AG20443 (cell line): ENCODE measurements at places on chromosomes 3 and 15.

DNA sequence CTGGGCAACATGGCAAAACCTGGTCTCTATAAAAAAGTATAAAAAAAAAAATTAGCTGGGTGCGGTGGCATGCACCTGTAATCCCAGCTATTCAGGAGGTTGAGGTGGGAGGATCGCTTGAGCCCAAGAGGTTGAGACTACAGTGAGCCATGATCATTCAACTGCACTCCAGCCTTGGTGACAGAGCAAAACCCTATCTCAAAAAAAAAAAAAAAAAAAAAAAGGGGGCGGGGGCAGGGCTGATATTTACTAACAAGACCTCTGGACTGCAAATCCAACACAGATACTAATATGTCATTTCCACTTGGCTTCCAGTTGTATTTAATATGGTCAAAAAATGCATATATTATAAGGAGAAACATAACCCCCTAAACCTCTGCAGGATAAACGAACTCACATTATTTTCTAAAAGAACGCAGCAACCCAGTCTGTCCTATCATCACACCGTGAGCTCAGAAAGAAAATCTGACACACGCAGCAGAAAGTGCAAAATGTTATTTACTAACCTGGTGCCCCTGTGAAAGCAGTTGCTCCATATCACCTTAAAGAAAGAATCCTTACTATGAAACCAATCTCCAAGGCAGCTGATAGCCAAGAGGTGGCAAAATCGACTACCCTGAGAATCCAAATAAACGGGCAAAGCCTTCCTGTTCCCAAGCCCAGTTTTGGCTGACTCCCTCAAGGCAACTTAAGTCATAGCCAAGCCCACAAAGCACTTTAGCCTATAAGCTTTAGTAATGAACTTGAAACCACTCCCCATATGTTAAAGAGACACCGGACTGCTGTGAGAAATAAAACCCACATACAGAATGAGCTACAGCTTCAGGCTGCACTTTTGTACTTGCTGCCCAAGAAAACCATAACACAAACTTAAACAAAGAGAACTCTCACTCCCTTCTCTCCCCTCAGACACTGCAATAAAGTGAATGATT lies 39.3 kb downstream of the PLD1 start:
- DNase-seq = peak; percentile 76

- DNase-seq = no peak
Observed at GRCh38 chr15:83764201-83764838, 110.4 kb downstream of the ADAMTSL3 start.

- DNase-seq = no peak
Observed at GRCh38 chr15:44636976-44637375, 26.5 kb downstream of the SPG11 start.

- DNase-seq = no peak
Observed at GRCh38 chr3:185702262-185703225, 116.4 kb downstream of the SENP2 start.

DNA sequence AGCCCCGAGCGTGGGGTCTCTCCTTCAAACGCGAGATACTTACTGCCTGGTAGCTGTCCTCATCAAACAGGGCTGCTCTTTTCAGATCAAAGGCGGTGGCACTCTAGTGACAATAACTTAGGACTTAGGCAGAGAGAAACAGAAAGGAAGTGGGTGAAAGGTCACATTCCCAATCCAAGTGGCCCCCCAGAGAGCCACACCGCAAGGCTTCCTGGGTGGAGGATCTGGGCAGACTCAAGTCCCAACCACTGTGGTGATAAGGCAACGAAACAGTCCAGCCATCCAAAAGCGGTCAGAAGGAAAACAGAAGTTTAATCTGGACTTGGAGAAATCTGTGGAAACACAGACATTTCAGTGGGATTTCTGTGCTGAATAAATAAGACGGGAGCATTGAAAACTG lies 227.2 kb downstream of the ADAMTS17 start:
- DNase-seq = peak; percentile 22

DNA sequence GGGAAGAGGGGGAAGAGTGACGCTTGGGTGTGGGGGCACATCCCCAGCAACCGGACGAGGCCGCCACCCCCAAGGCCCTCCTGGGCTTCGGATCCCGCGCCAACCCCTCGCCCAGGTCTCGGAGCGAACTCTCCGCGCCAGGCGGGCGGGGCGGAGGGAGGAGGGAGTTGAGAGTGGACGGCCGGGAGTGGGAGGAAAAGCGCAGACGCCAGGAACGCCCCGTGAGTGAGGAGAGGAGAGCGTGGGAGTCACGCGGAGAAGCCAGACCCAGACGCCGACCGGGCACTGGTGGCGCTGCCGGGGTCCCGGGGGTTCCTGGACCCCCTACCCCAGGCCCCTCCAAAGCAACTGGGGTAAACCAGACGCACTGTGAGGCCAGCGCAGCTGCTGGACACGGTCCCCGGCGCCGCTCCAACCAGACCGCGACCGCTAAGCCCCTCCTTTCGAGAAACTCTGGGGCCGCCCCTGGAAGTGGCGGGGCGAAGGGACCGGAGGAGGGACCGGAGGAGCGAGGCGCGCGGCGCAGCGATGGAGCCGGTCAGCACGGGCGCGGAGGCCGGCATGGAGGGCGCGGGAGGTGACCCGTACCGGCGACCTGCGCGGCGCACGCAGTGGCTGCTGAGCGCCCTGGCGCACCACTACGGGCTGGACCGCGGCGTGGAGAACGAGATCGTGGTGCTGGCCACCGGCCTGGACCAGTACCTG lies at the start of gene EFCC1:
EFCC1 (plus strand) TSS at position 204 of the 705 bp plus-strand sequence; CDS start at position 529, 325 bp downstream.
- DNase-seq = peak; percentile 56
